ENCODE measurements at places on chromosomes 3 and 15.

DNA sequence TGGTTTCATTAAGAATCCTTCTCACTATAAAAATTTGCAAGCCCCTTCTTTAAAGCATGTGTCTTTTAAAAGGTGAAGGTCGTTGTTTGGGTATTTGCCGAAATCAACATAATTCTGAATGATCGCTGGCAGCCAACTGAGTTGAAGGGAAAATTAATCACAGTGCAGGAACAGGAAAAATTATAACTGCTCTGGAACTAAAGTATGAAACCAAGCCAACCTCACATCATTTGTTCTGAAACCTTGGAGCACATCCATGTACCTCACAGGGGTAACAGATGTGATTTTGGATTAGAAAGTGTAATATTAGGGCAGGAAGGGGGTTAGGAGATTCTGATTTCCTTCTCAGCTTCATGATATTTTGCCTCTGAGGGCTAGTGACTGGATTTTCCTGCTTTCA, 52.2 kb upstream of the PTX3 start:
- H3K36me3 ChIP-seq: no peaks in the 10 kb centered on the region
- no peak overlapping the region for H3K4me3 ChIP-seq
- DNase-seq: no peak
- H3K27ac ChIP-seq: no peak overlapping the region

GRCh38 chr3:102018551-102018950, 169.2 kb downstream of the NFKBIZ start:
- H3K4me3 ChIP-seq: no peak overlapping the region
- DNase-seq: peak; percentile 35
- H3K36me3 ChIP-seq: no peaks in the 10 kb centered on the region
- peaks cover 9% of the 10 kb centered on the region for H3K4me1 ChIP-seq

DNA sequence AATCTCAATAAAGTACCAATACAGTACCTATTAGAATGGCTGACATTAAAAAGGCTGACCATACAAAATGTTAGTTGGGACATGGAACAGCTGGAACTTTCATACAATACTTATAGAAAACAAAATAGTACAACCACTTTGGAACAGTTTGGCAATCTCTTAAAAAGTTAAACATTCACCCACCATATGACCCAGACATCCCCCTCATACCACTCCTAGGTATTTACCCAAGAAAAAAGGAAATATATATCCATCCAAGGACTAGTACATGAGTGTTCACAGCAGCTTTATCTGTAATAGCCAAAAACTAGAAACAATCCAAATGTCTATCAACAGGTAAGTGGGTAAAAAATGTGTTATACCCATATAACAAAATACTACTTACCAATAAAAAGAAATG, 25.2 kb upstream of the ARF4 start:
- H3K27ac ChIP-seq: peak overlapping the region; percentile 29
- no peaks in the 10 kb centered on the region for H3K27me3 ChIP-seq
- no peaks in the 10 kb centered on the region for H3K4me1 ChIP-seq
- H3K36me3 ChIP-seq: peaks cover 7% of the 10 kb centered on the region
- no peak for DNase-seq

- no peak overlapping the region for H3K4me3 ChIP-seq
- peaks cover 15% of the 10 kb centered on the region for H3K4me1 ChIP-seq
- H3K36me3 ChIP-seq: no peaks in the 10 kb centered on the region
- no peak overlapping the region for H3K27ac ChIP-seq
- no peak for DNase-seq
Measured at GRCh38 chr3:8328967-8329366, 172.7 kb upstream of the LMCD1 start.

DNA sequence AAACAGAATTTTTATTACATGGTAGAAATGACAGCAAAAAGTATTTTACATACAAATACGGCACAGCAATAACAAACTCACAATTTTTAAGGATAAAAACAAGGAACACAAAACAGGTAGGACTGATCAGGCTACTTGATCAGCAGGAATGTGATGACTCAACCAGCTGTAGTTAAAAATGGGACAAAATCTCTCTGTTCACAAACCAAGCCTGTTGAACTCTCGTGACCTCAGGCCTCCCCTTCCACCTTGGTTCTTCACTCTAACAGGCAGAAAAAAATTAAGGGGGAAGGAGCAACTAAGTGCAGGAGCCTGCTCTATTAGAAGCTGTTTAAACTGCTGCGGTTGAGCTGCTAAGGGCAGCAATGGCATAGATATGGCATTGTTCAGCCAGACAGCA, 18.7 kb downstream of the FBXL22 start:
- peaks cover 25% of the 10 kb centered on the region for H3K36me3 ChIP-seq
- no peak overlapping the region for H3K4me3 ChIP-seq
- H3K4me1 ChIP-seq: peaks cover 1% of the 10 kb centered on the region
- no peak for DNase-seq
- no peaks in the 10 kb centered on the region for H3K27me3 ChIP-seq

- H3K36me3 ChIP-seq: no peaks in the 10 kb centered on the region
- H3K4me3 ChIP-seq: no peak within 1 kb of the TSS
- no peak for DNase-seq
- H3K27ac ChIP-seq: no peak within 1 kb of the TSS
- H3K27me3 ChIP-seq: peaks cover 6% of the 10 kb centered on the region
Measured at GRCh38 chr3:156120528-156121251, at the start of gene KCNAB1. Gene KCNAB1 (plus strand): TSS chr3:156120578.

DNA sequence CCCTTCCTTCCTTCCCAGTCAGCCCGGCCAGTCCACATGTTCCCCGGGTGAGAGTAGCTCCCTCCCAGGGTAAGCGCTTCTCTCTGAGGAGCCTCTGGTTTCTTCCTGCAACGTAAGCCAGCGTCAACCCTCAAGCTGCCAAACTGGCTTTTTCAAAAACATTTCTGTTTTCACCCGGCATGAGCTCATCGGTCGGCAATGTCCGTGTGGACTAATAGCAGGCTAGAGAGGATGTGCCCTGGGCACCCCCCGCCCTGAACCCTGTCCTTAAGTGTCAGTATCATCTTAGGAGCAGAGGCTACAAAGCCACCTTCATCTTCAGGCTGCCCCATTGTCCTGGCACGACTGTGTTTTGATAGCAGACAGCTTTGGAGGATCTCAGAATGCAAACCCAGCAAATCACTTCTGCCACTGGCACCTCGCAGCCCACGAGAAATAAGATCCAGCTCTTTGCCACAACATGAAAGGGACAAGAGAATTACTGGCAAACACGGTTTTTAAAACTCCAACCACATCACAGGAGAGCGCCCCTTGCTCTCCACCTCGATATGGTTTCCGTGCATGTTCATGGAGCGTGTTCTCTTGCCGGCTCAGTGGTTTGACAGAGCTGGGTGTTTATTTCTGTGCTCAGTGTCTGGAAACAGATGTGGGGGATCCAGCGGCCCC, 9.9 kb downstream of the ALDH1A3 start:
- H3K4me1 ChIP-seq: no peaks in the 10 kb centered on the region
- H3K36me3 ChIP-seq: no peaks in the 10 kb centered on the region
- H3K27me3 ChIP-seq: peaks cover 29% of the 10 kb centered on the region
- H3K4me3 ChIP-seq: no peak overlapping the region
- no peak overlapping the region for H3K27ac ChIP-seq

GRCh38 chr15:101148881-101149664, 102.8 kb downstream of the CHSY1 start:
- no peak overlapping the region for H3K4me3 ChIP-seq
- H3K4me1 ChIP-seq: peaks cover 20% of the 10 kb centered on the region
- DNase-seq: no peak
- H3K27me3 ChIP-seq: peaks cover 12% of the 10 kb centered on the region

GRCh38 chr3:27746838-27747237, 24.7 kb upstream of the EOMES start:
- H3K36me3 ChIP-seq: peaks cover 4% of the 10 kb centered on the region
- H3K27ac ChIP-seq: no peak overlapping the region
- no peak overlapping the region for H3K4me3 ChIP-seq
- peaks cover 7% of the 10 kb centered on the region for H3K27me3 ChIP-seq

GRCh38 chr15:66498501-66499386, 1.2 kb upstream of the SNAPC5 start:
- peaks cover 18% of the 10 kb centered on the region for H3K36me3 ChIP-seq
- no peaks in the 10 kb centered on the region for H3K27me3 ChIP-seq
- peak overlapping the region; percentile 56 for H3K27ac ChIP-seq
- DNase-seq: peak; percentile 45
- no peak overlapping the region for H3K4me3 ChIP-seq

DNA sequence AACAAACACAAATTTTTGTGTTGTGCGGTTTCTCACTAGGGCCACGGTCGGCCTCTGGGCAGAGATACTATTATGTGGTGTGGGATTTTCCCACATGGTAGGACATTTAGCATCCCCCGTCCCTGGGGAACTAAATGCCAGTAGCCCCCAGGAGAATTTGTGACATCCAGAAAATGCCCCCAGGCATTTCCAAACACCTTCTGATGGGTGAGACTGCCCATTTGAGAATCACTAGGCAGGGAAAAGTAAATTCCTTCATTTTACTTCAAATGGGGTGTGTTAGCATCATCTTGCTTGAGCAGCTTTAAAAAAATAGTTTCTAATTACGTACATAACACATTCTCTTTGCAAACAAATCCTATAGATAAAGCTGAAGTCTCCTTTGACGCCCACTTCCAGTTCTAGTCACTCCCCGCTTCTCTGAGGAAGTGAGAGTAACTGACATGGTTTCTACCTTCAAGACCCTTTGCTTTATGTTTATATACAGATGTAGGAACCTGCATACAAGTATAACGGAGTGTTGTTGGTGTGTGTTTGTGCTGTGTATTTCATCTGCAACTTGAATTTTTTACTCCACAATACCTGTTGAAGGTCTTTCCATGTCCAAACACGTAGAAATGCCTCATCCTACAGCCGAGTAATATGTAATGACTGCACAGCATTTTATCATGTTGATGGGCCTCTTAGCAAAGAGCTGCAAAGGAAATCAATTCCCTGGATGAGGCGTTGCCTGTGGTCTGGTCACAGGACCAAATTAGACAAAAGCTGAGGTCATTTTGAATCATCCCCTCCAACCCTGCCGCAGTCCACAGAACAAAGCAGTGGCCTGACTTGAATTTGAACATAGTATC, 31.4 kb upstream of the ZBTB38 start:
- H3K27me3 ChIP-seq: peaks cover 13% of the 10 kb centered on the region
- peaks cover 12% of the 10 kb centered on the region for H3K4me1 ChIP-seq
- H3K27ac ChIP-seq: no peak overlapping the region
- H3K36me3 ChIP-seq: peaks cover 6% of the 10 kb centered on the region
- DNase-seq: no peak

DNA sequence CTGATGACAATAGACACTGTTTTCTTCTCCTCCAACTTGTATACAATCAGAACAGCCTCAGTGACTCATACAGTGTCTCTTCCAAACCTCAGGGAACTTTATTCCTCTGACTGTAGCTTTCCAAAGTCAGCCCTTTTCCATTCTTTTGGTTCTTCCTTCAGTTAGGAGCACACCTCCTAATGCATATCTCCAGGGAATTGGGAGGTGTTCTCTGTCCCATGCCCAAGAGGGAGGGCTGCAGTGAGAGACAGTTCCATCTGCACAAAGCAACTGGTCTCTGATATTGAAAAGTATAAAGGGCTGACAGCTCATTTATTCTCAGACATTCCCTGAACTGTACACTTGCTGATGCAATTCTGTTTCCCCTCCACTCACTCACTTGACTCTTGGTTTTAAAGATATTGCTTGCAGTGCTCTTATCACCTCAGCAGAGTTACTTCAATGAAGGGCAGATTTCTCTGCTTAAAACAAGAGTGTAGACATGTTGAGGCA, 337.8 kb upstream of the TBC1D5 start:
- no peaks in the 10 kb centered on the region for H3K36me3 ChIP-seq
- DNase-seq: no peak
- no peak overlapping the region for H3K27ac ChIP-seq
- H3K4me3 ChIP-seq: no peak overlapping the region
- peaks cover 13% of the 10 kb centered on the region for H3K27me3 ChIP-seq

DNA sequence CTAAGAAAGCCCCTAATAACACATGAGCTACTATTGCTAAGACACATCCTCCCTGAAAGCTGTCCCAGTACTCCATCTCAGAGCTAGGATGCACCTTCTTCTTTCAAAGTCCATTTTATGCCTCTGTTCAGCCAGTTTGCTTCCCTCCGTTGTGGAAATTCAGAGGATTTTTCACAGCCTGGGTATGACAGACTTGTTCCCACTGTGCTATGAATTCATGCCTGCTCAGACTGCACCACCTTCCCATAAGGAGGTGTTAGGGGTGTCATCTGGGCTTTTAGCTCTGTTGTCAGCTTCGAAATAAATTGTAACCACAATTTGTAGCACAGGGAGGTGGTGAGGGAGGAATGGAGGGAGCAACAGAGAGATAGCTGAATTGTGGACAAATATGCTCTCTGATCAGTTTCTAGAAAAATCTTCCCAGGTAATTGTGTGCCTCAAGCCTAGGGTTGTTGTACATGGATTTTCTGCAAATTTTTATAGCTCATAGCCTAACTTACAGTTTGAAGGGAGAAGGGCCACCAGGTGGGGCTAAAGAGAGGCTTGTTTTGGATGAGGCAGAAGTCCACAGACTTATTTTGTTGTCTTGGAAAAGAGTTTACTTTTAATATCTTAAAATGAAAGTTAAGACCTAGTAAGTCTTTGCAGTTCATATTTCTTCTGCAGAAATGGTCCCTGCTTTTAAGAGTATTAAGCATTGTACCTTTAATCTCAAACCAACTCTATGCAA, 462.0 kb downstream of the PDCD6IP start:
- peaks cover 9% of the 10 kb centered on the region for H3K4me1 ChIP-seq
- H3K36me3 ChIP-seq: peaks cover under 1% of the 10 kb centered on the region

GRCh38 chr3:88713233-88713691, 394.2 kb upstream of the EPHA3 start:
- H3K4me1 ChIP-seq: no peaks in the 10 kb centered on the region
- H3K27me3 ChIP-seq: no peaks in the 10 kb centered on the region
- H3K27ac ChIP-seq: no peak overlapping the region
- no peak for DNase-seq
- no peak overlapping the region for H3K4me3 ChIP-seq

DNA sequence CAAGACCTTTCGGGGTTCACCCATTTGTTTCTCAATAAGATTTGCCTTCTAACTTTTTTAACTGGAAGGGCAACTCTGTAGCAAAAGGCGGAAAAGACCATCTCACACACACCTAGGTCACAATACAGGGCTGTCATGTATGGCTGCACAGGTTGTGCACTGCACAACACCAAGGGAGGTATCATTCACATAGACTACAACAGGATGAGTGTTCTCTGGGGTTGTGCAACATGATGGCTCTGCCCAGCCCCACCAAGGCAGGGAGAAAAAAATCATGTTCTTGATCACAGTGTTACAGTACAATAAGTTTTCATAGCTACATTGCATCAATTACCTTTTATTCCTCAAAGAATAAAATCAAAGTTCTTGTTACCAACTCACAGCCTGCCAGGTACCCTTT, 52.8 kb downstream of the ANXA2 start:
- H3K27me3 ChIP-seq: no peaks in the 10 kb centered on the region
- H3K36me3 ChIP-seq: peaks cover 31% of the 10 kb centered on the region
- DNase-seq: no peak
- no peak overlapping the region for H3K4me3 ChIP-seq

DNA sequence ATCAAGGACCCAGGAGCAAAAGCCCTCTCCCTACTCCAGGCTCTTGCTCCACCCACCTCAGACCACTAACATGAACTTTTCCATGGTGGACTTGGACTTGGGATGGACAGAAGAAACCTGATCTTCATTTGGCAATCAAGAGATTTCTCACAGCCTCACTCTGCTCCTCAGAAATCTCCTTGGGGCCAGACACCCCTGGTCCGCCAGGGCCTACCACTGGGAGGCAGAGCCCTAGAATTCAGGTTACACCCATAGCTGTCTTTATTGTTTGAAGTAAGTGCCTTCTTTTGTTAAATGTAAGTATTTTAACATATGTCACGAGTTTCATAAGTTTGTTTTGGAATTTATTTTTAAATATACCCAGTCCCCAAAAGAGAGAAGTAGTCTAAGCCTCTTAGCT, 13.2 kb downstream of the SHF start:
- peaks cover 7% of the 10 kb centered on the region for H3K36me3 ChIP-seq
- H3K27me3 ChIP-seq: no peaks in the 10 kb centered on the region
- no peak overlapping the region for H3K4me3 ChIP-seq
- H3K27ac ChIP-seq: no peak overlapping the region
- no peak for DNase-seq

All from memory B cell (primary cell).